ENCODE measurements at places on chromosomes 1 and 21.

GRCh38 chr1:57796616-57797015, 372.8 kb upstream of the DAB1 start:
- DNase-seq: no peak

- no peak for DNase-seq
These were observed 33.9 kb upstream of the RGS8 start for GRCh38 chr1:182718311-182718710.

DNA sequence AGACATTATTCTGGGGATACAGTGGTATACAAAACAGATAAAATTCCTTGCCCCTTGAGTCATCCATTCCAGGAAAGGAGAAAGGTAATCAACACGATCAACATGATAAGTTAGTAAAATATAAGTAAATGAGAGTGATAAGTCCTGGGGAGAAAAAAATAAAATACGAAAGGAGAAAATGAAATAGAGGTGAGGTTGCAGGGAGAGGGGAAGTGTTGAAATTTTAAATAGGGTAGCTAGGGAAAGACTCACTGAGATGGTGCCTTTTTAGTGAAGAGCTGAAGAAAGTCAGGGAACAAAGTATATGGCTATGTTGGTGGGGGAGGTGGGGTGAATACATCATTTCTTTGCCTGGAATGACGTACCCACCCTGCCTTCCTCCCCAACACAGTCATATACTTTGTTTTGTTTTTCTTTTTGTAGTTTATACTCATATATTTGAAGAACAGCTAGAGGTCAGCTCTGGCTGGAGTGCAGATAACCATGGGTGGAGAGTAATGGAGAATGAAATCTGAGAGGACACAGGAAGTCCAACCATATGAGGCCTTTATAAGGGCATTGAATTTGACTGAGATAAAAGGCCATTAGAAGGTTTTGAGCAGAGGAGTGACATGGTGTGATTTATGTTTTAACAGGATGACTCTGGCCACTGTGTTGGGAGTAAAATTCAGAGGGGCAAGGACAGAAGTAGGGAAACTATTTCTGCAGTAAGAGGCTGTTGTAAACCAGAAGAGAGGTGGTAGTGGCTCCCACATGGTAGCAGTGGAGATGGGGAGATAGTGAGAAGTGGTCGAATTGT, 54.8 kb downstream of the OSBPL9 start:
- no peak for DNase-seq

DNA sequence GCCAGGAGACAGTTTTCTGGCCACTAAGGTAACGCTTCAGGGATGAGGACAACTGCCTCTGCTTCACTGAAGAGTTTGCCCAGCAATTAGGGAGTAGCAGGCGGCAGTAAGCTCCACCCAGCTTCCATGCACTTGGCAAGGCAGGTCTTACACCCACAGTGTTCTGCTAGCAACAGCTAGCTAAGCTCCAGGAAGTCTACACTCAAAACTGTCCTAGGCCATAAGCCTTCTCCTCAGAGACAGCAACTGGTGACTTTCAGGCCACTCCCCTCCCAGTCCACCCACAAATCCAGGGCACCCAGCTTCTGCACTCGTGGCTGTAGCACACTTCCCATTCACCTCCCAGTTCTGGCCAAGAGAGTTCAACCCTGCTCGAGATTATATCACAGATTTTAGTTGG, 47.3 kb downstream of the KMO start:
- DNase-seq: no peak

DNA sequence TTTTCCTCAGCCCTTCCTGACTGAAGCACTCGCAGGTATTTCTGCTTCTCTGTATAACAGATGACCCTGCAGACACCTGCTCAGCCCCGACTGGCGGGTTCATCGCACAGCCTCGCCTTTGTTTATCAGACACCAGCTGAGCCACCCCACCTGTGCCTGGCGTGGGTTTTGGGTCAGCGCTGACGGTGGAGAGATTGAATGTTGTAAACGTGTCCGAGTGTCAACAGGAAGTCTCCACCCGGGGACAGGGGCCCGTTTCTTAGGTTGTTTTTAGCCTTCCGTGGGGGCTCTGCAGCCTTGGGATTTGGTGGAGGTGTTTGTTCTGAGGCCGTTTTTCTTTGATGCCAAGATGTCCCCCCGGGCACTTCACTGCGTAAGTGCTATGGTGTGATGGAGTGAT, 60.1 kb downstream of the COL18A1 start:
- no peak for DNase-seq
